ENCODE measurements at places on chromosomes 3 and 15.

GRCh38 chr3:184981071-184981470 is 169.1 kb downstream of the VPS8 start:
- no peak for DNase-seq

DNA sequence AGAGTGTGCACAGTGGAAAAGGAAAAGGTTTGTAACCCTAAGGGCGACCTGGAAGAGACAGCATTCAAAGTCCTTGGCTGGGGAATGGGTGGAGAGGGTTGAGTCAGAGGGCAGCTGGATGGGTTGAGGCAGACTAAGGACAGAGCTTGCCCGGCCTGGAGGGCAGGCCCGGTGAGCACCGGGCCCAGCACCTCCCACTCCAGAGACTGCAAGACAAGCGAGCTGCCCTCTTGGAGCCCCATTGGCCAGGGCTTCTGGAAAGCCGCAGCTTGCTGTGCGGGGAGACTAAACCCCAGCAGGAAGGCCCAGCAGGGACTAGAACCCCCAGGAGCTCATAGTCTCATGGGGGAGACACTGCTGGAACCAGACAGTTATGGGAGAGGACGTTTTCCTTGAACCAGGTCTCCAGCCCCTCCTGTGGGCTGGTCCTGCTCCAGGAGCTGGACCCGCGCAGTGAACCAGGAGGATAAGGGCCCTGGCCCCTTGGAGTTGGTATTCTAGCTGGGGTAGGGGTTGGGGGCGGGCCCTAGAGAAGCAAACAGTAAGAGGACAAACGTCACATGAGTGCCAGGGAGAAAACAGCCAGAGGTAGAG is 59.1 kb downstream of the RGMA start:
- DNase-seq = peak; percentile 34

- DNase-seq = peak; percentile 48
These were observed 9.8 kb upstream of the OR5K4 start for GRCh38 chr3:98343647-98344507.

DNA sequence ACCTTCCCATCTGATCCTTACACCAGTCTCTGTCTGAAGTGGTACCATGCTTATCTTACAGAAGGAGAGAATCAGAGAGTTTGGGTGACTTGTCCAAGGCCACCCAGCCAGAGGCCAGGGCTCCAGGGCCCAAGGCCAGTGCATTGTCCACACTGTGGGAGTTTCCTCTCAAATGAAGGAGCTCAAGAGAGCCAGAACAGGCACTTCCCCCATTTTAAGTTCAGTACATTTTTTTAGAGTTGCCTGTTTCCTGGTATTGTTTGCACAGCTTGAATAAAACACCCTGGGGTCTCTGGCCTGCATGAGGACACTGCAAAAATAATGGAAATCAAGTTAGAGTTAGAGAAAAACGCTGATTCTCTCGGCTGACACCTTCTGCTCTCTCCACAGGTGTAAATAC is 284.0 kb downstream of the SQOR start:
- DNase-seq = no peak

DNA sequence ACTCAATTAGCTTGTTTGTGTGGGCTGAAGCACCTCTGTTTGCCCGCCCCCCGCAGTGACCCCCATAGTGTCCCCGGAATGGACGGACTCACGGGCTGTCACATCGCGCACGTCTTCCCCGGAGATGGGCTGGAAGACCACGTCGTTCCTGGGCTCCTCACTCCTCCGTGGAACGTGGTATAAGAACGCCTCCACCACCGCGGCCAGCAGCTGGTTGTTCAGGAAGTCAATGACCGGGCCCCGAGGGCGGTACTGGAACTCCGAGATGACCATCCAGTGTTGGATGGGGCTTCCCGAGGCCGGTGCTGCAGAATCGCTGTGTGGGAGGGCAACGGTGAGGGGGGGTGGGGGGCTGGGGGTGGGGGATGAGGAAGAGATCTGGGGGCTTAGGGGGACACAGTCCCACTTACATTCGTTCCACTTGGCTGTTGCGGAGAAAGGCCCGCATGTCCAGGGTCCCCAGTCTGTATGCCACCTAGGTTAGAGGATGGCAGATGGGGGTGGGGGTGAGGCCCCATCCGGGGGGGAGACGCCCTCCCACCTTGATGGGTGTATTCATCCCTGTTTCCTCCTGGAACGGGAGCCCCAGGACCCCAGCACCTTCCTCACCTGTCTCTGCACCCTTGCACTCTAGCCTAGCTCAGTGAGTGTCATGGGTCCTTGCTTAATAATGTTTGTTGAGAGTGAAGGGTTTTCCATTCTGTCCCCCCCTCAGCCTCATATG is 30.2 kb downstream of the MUC20 start:
- no peak for DNase-seq

- no peak for DNase-seq
These were observed 31.9 kb upstream of the SPSB4 start for GRCh38 chr3:141019244-141019643.

DNA sequence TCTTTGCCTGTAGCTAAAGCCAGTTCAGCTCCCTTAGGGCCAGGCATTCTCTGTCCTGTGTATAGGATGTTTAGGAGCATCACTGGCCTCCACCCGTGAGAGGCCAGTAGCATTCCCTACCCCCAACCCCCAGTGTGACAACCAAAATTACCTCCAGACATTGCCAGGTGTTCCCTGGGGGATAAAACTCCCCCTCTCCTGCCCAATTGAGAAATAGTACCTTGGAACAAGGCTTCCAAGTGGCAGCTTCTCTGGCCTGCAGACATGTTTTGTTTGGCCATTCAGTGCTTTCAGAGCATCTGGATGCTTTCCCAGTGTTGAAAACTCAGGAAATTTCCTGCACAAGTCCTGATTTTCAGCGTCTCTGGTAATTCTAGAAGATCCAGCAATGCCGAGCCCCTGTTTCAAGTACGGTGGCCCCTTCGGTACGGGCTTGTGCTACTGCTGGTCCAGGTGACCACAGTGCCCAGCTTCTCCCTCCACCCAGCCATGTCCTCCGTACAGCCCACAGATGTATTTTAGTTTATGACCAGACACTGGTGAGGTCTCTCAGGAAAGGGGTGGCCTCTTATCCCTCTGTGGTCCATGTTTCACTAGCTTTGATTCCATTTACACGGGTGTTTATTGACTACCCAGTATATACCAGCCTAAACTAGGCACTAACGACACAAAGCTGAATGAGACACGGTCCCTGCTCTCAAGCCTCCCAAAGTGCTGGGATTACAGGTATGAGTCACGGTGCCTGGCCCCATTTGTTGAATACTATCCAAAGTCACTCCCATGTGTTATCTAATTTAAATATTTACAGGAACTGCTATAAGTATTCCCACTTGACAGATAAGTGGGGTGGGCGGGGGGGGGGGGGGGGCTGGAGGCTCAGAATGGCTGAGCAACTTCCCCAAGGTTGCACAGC is 125.4 kb upstream of the RAD18 start:
- DNase-seq = peak; percentile 56

- DNase-seq = peak; percentile 32
These were observed 139.3 kb downstream of the PLCH1 start for GRCh38 chr3:155605571-155605970.
